HepG2 (cell line): ENCODE measurements at places on chromosomes 1 and 21. TPM values are rescaled to one million over a fixed set of nuclear protein-coding genes. Genes with fewer than 3 reads are reported as not detected.

DCDC2B gene
- not detected in 2 replicates for total RNA-seq

DNA sequence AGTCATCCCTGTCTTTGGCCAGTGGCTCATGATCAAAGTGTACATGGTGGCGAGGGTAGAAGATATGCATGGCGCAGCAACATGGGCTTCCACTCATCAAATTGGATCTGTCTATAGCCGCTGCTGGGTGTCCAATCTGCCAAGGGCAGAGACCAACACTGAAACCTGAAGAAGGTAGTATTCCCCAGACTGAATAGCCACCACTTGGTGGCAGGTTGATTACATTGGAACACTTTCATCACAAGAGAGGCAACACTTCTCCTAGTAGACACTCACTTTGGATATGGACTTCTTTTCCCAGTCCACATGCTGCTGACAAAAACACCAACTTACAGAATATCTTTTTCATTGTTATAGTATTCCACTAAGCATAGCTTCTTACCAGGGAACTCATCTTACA is 22.4 kb upstream of the PPM1J start:
- H3K36me3 ChIP-seq: no peaks in the 10 kb centered on the region
- no peak for DNase-seq
- no peak overlapping the region for H3K27ac ChIP-seq
- no peak overlapping the region for H3K4me3 ChIP-seq
- H3K27me3 ChIP-seq: no peaks in the 10 kb centered on the region

DNA sequence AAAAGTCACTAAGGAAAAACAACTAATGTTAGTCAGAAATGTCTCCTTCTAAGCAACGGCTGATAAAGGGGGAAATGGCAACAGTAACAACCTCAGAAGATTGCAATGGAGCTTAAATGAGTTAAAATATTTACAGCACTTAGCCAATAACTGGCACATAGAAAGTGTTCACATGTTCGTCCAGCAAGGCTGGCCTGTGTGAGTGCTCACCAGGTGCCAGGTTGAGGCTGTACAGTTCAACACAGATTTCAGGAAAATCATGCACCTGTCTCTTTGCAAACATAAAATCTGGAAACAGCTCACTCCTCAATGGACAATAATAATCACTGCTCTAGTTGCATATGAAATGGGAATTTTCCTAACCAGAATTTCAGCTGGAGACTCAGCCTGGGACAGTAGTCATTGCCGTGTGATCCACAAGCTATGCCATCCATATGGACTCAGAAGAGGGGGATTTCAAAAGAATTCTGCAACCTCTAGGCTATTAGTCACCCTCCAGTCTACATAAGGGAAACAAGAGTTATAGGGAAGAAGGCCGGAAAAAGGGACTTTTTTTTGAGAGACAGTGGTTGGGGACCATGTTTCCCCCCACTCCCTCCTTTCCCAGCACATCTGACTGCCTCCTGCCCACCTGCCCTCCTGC is 68.6 kb downstream of the SYDE2 start:
- no peak overlapping the region for H3K27ac ChIP-seq
- no peak overlapping the region for H3K4me3 ChIP-seq
- H3K27me3 ChIP-seq: peaks cover 3% of the 10 kb centered on the region; the same call in 1 of the 3 replicates

- peaks cover 20% of the 10 kb centered on the region for H3K4me1 ChIP-seq
- no peak for DNase-seq
- H3K36me3 ChIP-seq: no peaks in the 10 kb centered on the region
- H3K4me3 ChIP-seq: no peak overlapping the region
- no peak overlapping the region for H3K27ac ChIP-seq
Observed at GRCh38 chr1:225471109-225471452, 43.2 kb upstream of the LBR start.

GRCh38 chr1:223269006-223269405 is 95.0 kb downstream of the SUSD4 start:
- no peak overlapping the region for H3K4me3 ChIP-seq
- H3K36me3 ChIP-seq: no peaks in the 10 kb centered on the region
- peaks cover 9% of the 10 kb centered on the region; the same call in 1 of the 2 replicates for H3K4me1 ChIP-seq
- H3K27me3 ChIP-seq: no peaks in the 10 kb centered on the region
- no peak overlapping the region for H3K27ac ChIP-seq
